ENCODE measurements at places on chromosomes 12 and 14.

DNA sequence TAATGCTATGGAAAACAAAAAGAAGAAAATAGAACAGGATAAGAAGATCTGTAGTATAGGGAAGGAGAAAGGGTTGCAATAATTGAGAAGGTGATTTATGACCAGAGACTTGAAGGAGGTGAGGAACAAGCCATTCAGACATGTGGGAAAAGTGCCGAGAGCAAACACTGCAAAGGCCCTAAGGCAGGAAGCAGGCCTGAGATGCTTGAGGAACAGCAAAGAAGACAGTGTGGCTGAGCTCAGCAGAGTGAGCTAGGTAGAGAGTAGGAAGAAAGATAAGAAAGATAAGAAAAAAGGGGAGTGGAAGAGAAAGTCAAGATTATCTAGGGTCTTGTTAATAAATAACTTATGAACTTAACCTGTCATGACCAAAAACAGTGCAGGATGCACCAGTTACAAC lies 671.8 kb downstream of the RPS29 start:
- DNase-seq: no peak

DNA sequence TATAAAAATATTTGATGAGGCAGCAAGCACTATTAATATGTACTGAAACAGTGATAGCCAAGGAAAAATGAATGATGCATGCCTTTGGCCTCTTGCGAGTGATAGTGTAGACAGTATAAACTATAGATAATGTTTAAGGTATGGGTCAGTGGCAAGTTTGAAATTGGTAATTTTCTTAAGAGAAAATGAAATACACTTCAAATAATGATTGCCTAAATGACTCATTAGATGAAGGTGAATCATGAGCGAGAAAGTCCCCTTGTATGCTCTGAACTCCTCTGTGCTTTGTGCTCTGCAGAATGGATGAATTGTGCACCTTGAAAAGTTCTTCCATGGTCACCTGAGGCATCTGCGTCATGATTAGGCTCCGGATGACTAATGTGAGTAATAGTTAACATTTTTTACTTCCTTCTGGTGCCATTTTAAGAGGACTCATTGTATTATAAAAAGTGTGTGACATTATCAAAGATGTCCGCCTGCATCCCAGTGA lies 84.9 kb upstream of the RTL1 start:
- no peak for DNase-seq

DNA sequence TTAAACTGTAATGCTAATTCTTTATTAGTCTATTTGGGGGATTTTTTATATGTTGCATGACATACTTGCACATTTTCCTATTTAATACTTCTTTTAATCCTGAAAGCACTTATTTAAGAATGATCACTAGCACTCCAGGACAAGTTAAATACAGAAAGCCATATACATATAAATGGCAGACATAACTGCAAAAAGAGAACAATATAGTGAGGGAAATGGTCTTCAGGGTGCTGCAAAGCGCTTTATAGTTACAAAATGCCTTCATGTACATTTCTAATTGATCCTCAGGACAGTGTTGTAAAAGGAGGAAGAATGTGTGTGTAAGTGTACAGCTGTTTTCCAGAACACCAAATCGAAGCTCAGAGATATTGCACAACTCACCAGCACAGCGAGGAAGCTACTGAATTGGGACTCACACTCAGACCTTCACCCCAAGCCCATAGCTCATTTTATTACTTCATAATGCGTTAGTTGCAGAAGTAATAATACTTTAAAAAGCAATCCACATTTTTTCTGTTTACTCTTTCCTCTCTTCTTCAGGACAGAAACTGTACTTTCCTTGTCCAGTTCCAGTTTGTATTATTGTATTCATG lies 428.2 kb downstream of the RAD51B start:
- DNase-seq: no peak

GRCh38 chr14:100304825-100305323 lies 1.4 kb downstream of the SLC25A29 start:
- peak; percentile 59 for DNase-seq

GRCh38 chr14:64734990-64735389 lies 30.8 kb downstream of the PLEKHG3 start:
- DNase-seq: no peak

DNA sequence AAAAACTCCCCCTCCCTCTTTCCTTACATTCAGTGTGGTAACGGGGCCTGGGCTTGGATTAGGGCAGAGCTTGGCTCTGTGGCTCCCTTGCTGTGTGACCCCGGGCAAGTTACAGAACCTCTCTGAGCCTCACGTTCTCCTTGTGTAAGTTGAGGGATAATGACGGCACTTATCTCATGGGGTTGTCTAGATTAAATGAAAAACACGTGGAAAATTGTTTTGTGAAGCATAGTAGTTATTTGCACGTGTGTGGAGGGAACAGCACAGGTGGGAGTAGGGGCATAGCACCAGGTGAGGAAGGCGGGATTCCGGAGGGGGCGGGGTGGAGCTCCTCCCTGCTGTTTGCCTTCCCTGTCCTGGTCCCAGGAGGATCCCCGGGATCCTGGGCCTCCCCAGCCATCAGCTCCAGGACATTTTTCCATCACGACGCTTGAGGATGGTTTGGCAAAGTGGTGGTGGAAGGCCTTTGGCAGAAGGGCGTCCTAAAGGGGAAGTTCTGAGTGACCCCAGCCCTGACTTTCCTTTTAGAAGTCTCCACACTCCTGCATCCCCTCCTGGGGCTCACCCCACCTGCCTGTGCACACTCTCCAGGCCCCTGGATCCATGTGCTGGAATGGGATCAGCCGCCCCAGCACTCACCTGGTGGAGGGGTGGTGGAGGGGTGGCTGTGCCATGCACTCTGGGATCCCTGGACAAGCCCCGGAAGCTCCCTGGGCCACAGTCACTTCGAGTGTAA lies 22.7 kb downstream of the LRTM2 start:
- no peak for DNase-seq

- DNase-seq: no peak
Observed at GRCh38 chr14:56562883-56563282, 16.7 kb upstream of the TMEM260 start.

- no peak for DNase-seq
Observed at GRCh38 chr14:32622742-32623141, 293.6 kb downstream of the AKAP6 start.

- no peak for DNase-seq
Observed at GRCh38 chr14:77547512-77548180, 49.0 kb upstream of the ISM2 start.

DNA sequence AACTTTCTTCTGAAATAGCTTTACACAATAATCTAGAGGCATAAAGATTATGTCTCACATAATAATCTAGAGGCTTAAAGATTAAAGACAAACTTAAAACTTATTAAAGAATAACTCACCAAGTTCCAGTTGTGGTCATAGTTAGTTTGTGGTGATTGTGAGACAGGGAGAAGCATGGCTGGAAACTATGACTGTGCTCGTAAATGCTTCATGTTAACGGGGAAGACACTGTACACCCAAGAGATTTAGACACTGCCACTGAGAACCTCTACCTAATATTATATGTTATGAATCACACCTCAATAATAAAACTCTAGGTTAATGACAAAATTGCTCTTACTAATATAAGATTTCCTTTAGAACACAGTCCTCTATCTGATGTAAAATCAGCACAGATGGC lies 541.6 kb downstream of the TMEM121 start:
- no peak for DNase-seq

DNA sequence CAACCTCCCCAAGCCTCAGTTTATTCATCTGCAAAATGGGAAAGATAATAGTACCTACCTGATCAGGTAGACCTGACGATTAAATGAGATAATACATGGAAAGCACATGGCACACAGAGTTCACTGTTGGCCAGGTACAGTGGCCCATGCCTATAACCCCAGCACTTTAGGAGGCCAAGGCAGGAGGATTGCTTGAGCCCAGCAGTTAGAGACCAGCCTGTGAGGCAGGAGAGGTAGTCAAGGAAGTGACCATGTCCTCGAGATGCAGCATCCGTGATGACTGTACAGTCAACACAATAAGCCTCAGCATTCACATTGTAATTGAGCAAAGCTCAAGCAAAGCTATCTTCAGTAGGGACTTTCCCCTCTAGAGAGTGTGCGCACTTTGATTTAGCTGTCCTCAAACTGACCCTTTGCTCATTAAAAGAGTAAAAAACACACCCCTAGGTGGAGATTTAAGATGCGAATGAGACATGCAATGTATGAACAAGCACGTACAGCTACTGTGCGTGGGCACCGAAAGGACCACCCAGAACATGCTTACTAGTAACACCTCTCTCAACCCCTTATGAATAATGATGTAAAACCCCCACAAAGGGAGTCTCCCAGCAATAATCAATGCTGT lies 9.9 kb downstream of the ISCU start:
- DNase-seq: peak; percentile 47

DNA sequence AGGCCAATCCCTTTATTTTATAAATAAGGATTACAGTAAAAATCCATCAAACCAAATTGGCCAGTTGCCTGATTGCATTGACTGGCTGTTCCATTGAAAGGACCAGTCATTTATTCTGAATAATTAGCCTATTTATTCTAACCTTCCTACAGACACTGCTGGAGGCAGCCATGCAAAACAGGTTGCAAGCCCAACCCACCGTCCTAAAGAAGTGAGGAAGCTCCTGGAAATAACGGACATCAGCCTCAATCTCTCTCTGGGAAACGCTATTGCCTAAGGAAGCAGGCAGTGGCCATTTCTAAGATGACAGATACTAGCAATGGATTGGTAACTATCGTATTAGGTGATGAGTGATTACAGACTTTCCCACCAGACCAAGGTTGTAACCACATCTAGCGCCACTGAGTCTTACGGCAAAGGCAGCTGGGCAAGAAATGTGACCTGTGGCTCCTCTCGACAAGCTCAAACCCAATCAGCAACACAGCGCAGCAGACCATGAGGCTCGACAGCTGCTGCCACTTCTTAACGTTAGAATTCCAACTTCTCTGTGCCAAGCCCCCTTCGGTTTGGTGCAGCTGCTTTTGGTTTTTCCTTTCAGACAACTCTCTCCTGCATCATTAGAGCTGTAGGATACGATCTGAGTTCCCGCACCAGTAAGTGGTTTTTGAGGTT lies 134.2 kb downstream of the KCNK10 start:
- no peak for DNase-seq

DNA sequence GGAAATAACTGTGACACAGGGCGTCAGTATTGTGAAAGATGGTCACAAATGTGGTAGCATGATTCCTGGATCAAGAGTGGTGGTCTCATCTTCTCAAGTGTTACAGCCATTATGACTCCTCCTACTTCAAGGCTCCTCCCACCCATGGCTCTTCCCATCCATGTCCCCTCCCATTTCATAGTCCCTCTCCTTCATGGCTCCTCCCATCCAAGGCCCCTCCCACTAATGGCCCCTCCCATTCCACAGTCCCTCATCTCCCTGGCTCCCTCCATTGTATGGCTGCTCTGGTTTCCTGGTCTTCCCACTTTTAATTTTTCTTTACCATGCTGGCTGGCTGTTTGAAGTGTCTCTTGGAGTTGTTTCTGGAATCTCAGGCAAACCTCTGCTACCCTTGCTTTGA lies 1375.2 kb upstream of the TMEM132C start:
- no peak for DNase-seq

GRCh38 chr14:105071942-105072341 lies 6.7 kb upstream of the GPR132 start:
- no peak for DNase-seq

GRCh38 chr12:104672096-104672445 lies 215.3 kb downstream of the CHST11 start:
- no peak for DNase-seq

DNA sequence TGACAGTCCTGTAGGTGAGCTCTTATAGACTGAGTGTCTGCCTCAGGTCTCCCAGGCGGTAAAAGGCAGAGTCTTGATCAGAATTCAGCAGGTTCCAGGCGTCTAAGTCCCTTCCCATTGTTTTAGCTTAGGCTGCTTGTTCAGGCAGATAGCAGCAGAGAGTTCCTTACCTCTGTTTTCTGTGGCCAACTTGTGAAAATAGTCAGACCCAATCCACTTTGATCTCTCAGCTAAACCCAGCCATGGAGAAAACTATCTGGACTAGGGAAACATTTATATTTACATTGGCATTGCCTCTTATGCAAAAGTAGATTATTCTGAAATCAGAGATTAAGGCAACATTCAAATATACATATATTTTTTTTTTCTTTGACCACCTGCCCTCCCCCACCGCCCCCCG lies 21.4 kb downstream of the CCDC62 start:
- DNase-seq: no peak

- DNase-seq: no peak
Observed at GRCh38 chr12:125110641-125111360, 45.6 kb downstream of the AACS start.

DNA sequence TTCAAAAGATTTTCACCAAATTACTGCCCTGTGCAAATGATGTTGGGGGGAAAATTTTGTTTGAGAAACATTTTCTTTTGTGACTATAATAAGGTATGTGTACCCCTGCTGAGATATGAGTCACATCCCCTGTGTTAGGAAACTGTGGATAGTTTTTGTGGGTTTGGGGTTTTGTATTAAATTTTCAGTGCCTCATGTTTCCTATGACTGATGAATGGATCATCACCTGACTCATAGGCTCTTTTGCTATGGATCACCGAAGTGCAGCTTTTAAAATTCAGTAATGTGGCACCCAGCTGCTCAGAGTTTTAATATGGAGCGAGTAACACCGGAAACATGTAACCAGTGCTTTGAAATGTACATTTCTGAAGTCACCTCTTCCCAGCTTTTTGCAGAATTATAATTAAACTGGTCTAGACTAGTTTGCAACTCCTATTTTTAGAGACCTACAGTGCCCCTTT lies 167.4 kb upstream of the HMGA2 start:
- peak; percentile 97 for DNase-seq

DNA sequence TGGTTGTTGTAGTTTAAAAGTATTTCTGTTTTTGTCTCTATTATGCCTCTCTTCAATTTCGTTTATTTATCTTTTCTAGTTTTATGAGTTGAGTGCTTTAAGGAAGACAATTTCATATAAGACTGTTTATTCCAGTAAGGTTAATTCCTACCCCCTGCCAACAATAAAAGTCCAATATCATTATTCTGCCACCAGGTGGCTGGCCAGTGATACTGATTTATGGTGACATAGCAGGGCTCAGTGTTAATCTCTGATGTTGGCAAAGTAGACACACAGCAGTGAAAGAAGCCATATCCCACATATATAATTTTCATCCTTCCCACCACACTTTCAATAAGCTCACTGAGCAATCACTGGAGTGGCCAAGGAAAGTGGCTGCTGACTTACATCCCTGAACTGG lies 69.0 kb upstream of the BMP4 start:
- peak; percentile 15 for DNase-seq
